ENCODE measurements at places on chromosomes 3 and 15.

- no peak for DNase-seq
These were observed 214.9 kb downstream of the UBE2E2 start for GRCh38 chr3:23418026-23418425.

- DNase-seq: peak; percentile 39
These were observed 9.8 kb downstream of the SLC24A1 start for GRCh38 chr15:65631503-65631902.

GRCh38 chr3:186172353-186172752 is 63.5 kb upstream of the ETV5 start:
- no peak for DNase-seq

- DNase-seq: no peak
These were observed 22.0 kb downstream of the USP3 start for GRCh38 chr15:63526401-63526800.

DNA sequence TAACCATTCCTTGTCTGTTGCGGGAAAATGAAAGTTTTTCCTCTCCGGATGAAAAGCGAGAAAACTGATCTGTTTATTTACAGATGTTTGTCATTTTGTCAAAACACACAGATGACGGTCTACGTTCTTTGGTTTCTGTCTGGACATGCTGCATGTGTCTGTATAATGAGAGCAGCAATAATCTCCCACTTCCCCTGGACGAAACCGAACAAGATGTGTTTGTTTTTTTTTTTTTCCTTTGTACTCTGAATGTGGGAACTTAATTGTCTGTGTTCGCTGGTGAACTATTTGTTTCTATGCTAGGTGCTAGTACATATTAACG is 33.6 kb downstream of the PTPRG start:
- DNase-seq: no peak

- DNase-seq: no peak
These were observed 11.0 kb upstream of the FBLN2 start for GRCh38 chr3:13537909-13538296.

GRCh38 chr15:56582785-56583184 is 117.8 kb upstream of the MNS1 start:
- DNase-seq: no peak

- DNase-seq: no peak
These were observed 3.3 kb upstream of the CNTN3 start for GRCh38 chr3:74617776-74618175.

DNA sequence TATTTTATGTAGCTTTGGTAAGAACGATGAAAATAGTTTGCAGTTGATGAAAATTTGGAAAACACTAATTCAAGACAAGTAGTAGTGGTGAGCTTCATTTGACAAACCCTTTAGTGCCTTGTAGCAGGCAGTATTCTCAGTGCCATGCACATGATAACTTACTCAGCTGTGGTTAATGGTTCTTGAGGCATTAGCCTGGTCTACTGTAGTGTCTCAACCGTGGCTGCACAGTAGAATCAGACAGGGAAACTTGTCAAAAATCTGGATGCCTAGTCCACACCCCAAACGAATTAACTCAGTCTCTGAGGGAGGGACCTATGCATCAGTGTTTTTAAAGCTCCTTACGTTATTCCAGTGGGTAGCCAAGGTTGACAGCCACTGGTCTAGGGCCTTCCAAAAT is 45.4 kb downstream of the PSMD6 start:
- no peak for DNase-seq

DNA sequence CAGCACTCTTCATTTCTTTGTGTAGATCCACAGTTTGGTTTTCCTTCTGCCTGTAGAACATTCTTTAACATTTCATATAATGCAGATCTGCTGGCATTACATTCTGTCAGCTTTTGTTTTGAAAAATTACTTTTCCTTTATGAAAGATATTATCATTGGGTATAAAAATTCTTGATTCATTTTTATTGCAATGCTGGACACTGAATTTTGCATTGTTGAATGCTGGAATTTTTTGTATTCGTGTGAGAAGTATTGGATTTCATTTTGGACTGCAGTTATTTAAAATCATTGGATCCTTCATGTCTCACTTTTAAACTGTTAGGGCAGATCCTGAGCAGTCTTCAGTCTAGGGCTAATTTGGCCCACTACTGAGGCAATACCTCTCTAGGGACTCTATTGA is 67.1 kb downstream of the SNRK start:
- no peak for DNase-seq

DNA sequence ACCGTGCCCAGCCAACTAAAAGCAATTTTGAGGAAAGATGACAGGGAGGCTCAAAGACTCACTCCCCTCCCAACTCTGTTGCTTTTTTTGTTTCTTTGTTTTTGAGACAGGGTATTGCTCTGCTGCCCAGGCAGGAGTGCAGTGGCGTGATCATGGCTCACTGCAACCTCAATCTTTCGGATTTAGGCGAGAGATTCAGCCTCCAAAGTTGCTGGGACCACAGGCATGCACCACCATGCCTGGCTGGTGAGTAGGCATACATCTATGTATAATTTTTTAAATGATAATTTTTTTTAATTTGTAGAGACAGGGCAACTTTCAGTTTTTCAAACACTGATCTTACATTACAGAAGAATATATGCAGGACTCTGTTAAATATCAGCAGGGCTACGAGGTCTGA is 15.8 kb upstream of the THUMPD3 start:
- DNase-seq: no peak

- no peak for DNase-seq
These were observed 9.4 kb downstream of the TP53BP1 start for GRCh38 chr15:43483297-43484128.

- DNase-seq: peak; percentile 59
These were observed 57.0 kb upstream of the MCTP2 start for GRCh38 chr15:94174399-94174802.

- no peak for DNase-seq
These were observed 699.8 kb upstream of the GBE1 start for GRCh38 chr3:82461049-82461889.

DNA sequence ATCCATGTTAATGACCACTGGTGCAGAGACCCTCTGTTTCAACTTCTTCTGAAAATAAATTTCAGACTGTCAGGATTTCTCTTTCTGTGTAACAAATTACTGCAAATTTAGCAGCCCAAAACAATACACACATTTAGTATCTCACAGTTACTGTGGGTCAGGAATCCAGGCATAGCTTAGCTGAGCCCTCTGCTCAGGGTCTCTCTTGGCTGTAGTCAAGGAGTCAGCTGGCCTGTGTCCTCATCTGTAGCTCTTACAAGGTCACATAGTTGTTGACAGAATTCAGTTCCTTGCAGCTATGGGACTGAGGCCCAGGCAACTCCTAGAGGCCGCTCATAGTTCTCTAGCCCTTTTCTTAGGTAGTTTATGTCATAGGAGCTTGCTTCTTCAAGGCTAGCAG is 51.9 kb downstream of the NKIRAS1 start:
- no peak for DNase-seq

GRCh38 chr3:141656771-141657170 is 81.3 kb upstream of the RNF7 start:
- no peak for DNase-seq

DNA sequence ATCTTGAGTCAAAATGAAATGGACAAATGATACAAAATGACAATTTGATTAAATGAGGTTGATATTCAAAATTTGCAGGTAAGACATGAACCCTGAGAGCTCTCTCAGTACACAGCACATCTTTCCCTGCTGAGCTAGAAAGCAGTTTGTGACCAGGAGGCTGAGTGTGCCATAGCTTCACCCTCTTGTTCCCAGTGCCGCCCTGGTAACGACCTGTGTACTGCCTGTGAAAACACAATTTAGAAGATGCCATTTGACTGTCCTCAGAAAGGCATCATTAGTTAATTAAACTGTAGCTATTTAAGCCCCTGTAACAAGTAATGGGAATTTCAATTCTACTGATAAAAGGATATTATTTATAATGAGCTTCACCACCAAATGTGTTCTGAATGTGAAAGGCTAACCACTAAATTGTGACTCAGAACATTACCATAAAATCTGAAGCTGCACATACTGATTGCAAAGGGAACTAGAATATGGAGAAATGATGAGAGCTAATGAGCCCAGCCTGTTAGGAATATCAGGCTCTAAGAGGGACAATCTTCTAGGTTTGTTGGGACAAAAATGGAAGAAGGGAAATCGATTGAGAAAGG is 212.9 kb upstream of the ARPP21 start:
- no peak for DNase-seq

GRCh38 chr3:148975248-148975647 is 16.1 kb upstream of the GYG1 start:
- DNase-seq: no peak

GRCh38 chr15:91891101-91891500 is 37.6 kb downstream of the SLCO3A1 start:
- DNase-seq: no peak

DNA sequence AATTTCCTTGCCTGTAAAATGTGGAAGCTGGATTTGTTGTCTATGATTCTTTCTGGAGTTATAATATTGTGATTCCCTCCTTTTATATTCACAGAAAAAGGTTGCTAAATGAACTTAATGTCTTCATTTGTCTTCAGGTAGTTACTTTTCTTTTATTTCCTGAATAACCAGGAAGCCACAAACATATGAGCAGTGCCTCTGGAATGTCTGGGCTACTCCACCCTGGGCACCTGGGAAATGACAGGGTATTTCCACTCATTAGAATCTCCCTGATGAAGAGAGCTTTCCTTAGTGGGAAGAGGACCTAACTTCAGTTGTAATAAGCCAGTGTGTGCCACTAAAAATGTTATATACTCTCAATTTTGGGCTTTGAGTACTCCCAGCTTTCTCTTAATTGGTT is 3.8 kb upstream of the SLMAP start:
- DNase-seq: no peak

DNA sequence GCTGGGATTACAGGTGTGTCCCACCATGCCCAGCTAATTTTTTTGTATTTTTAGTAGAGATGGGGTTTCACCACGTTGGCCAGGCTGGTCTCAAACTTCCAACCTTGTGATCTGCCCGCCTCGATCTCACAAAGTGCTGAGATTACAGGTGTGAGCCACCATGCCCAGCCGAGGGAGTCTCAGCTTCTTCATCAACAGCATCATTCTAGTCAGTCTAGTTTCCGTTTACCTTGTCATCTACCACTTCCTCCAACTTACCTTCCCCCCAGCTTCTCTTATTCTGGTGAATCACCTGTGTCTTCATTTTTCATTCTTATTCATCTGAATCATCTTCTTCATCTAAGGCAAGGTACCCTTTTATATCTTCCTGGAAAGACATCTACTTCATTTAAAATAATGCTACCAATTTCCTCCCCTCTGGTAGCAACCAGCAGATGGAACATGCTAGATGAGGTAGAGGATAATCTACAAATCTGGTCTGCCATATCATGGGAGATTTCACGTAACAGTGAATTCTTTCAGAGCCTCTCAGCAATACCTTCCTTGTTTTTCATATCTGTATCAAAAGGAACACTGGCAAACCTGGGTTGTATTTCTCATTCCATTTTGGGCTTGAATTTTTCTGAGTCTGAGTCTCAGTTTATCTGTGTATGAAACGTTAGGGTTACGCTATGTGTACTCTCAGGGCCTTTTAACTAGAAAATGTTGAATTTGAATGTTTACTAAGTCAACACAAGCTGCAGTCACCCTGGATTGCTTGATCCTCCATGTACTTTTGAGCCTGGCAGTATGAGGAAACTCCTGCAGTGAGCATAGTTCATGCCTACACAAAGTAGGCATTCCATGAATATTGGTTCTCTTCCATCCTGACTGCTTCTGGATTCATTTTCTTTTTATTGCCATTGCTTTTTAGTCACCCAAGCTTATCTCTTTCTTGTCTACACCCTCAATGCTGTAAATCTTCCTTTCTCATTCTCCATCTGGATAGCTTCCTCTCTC is 16.8 kb downstream of the LPP start:
- DNase-seq: peak; percentile 67

- no peak for DNase-seq
These were observed 102.2 kb upstream of the LPP start for GRCh38 chr3:188051801-188052168.

DNA sequence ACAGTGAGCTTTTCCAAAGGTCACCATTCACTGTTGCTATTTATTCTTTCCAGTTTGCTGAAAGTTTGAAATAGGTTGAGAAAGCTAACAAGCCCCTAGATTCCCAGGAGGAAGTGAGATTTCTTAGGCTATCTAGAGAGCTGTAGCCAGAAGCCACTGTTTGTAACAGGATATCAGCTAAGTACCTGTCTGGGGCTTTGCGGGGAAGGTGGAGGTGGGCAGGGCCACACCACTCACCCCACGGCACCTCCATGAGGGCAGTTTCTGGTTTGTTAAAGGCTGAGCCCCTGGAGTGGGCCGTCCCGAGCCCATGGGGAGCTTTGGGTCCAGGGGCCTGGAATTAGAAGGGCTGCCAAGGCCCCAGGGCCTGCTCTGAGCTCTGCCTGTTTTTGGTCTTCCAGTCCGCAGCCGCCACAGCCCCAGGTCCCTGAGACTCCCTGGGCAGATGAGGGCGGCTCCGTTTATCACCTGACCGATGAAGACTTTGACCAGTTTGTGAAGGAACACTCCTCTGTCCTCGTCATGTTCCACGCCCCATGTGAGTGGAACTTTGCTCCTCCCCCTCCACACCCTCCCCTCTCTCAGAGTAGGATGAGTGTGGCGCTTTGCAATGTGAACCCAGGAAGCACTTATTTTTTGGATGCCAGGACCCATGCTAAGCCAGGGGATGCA is 63.4 kb downstream of the PDIA5 start:
- DNase-seq: no peak

DNA sequence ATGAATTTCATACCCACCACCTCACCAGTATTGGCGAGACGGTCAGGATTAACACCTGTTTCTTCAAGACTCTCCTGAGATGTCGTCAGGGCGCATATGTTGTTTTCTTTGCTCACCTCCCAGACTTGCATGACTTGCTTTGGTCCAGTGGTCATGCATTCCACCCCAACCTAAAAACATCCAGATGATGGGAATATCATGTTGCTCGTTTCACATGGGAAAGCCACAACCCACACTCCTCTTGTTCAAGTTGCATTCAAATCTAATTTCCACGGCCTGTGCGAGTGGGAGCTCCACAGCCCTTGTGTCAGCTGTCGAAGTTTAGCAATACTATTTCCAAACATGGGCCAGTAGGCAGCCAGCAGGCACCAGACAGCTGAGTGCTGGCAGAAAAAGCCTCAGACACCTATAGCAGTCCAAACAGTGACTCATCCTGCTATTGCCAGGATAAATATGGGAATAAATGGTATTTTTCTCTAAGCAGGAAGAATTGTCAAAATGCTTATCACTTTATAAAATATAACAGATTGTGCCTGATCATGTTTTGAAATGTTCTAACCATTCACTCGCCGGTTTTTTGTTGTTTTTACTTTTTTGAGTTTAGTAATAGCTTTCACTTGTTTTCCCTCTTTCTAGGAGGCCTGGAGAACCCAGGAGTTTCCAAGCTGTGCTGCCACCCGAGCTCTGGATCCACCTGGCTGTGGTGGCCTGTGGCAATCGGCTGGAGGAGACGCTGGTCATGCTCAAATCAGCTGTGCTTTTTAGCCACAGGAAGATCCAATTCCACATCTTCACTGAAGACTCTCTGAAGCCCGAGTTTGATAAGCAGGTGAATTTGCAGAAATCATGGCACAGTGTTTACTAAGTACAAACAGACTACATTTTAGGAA is 20.1 kb downstream of the GXYLT2 start:
- no peak for DNase-seq

GRCh38 chr3:15452156-15452555 is 24.8 kb downstream of the EAF1 start:
- no peak for DNase-seq
